ENCODE measurements at places on chromosomes 3 and 15.

DNA sequence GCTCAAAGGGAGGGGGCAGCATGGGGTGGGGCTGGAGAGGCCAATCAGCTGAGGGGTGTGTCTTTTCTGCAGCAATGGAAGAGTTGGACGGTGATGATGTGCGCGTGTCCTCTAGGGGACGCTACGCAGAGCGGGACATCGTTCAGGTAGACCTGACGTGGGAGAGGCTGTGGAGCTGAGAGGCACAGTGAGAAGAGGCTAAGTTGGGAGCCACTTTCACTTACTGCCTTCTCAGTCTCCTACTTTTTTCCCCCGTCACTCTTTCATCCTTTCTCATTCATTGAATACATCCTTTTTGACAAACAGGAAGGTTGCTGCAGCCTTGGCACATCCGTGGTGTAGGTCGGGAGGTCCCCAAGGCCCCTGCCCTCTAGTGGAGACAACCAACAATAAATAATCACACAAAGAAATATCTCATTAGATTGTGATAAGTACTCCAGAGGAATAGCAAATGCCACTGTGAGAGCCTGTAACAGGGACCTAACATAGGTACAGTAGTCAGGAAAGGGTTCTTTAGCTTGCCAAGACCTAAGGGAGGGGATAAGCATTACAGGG lies 4.4 kb upstream of the BRPF1 start:
- no peak for DNase-seq

GRCh38 chr3:88025001-88025552 lies 33.7 kb downstream of the CGGBP1 start:
- no peak for DNase-seq

DNA sequence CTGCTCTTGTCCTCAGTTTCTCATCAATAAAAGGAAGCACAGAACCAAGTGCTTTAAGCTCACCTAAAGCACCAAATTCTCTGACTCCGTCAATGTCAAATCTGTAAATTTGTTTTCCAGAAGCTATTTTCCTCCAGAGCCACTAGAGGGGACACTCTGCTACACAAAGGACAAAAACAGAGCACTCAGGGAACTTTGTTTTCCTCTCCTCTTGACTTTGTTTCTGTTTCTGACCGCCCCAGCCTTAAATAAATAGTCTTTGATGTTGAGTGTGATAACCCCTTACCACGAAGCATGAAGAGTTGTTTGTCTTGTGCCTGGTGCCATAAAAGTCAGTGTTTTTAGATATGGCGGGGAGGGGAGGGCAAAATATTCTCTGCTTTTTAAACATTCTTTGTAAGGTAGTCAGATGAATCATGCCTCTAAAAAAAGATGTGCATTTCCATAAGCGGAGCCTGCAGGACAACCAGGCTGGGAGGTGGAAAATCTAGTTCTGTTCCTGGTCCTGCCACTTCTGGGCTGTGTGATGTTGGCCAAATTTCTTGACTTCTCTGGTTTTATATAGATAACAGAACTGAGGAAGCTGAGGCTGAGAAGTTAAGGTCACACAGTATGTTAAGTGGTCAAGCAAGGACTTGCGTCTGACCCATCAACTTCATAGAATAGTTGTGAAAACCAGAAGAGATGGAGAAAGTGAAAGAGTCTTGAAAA lies 7.3 kb upstream of the ZBTB38 start:
- DNase-seq: no peak

DNA sequence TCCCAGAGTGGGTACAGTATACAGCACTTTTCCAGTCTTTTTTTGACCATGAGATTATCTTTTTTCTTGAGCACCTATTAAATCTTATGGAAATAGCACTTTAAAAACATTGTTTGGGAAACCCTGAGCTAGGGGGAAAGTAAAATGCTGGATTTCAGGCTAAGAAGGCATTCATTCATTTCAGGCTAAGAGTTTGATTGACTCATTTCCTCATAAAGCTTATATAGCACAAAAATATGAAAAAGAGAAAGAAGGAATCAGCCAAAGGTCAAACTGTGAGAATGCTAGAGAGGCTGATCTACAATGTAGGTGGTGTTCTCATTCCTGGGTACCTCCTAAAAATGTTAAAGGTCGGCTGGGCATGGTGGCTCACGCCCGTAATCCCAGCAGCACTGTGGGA lies 10.5 kb downstream of the TTC23 start:
- DNase-seq: no peak

DNA sequence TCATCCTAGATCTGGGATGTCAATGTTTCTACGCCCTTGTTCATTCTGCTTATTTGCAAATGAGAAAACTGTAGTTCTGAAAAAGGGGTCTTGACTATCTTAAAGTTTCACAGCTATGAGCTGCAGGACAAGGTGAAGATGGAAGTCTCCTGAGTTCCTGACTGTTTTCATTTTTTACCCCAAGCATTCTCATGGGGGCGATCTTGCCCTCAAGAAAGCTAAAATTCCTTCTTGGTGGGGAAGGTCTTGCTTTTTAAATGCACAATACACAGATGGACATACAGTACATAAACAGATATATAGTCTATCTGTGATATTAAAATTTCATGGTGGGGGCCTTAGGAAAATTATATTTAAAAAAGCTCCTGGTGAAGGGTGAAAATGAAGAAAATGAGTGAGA lies 32.4 kb downstream of the MASP1 start:
- DNase-seq: no peak

GRCh38 chr15:64991536-64992135 lies 1.9 kb upstream of the SPG21 start:
- DNase-seq: no peak

DNA sequence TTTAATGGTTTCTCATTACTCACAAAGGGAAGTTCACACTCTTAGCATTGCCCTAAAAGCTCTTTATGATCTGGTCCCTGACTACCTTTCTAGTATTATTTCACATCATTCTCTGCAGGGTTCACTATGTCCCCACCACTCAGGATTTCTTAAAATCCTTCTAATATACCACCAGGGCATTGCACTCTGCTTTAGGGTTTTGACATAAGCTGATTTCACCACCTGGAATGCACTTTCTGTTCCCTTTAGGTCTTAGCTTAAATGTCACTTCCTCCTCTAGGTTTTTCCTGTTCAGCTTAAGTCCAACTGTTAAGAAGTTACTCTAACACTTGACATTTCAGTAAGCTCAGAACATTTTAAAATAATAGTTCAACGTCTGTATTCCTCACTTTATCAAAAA lies 81.7 kb downstream of the HCN4 start:
- no peak for DNase-seq

DNA sequence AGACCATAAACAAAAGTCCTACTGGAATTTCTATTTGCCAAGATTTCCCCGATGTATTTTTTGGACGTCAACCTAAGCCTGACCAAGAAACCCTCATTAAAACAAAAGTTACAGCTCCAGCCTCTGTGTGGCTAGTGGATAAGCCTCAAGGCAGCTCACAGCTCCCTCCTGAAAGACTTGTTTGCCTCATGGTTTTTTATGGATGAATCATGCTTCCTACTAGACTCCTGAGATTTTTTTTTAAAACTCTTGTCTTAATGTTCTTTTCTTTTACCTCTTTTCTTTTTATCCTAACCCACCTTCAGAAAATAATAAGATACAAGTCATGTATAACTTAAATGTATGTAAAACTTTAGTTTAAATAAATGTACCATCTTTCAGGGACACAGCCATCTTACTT lies 52.4 kb downstream of the SUCNR1 start:
- DNase-seq: no peak

DNA sequence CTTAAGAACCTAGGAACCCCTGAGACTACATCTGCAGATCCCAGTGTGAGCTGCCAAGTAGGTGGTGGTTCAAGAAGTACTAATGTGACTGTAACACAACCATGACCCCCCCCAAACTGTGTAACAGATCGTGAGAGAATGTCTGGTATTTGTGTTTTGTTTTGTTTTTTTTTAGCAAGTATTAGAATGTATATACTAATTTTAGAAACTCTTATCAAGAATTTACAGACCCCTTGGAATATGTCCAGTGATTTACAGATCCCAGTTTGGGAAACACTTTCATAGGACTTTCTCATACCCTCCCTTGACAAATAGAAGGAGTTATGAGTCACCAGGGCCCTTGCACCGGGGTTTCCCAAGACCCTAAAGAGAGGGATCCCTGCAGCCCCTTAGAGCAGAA lies 79.8 kb downstream of the SEMA5B start:
- DNase-seq: no peak

DNA sequence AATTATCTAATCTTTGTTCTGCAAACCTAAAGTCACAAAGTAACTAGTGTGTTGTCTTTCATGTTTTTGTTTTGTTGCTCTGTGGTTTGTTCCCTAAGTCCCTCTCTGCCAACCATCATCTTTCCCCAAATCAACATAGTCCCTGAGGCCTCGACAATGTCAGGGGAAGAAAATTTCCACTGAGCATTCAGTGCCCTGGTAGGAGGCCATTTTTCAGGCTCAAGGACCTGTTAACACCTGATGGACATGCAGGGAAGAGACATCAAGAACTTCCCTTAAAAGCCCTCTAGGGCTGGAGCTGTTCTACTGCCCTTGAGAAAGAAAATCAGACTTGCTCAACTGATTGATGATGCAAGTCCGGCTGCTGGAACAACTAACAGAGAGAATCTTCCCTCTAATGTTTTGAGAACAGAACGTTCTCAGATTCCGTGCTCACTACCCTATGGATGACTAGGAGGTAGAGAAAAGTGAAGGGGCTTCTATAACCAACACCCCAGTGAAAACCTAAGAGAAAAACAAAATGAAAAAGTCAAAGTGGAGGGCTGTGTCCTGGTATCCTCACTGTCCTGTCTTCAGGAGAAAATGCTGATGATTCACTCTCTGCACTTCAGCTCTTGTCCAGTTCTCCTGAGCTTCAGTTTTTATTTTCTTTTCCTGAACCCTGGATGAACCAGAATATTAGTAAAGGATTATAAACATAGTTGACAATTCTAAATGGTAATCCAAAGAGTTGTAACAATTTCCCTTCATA lies 373.1 kb downstream of the FOXP1 start:
- DNase-seq: no peak

DNA sequence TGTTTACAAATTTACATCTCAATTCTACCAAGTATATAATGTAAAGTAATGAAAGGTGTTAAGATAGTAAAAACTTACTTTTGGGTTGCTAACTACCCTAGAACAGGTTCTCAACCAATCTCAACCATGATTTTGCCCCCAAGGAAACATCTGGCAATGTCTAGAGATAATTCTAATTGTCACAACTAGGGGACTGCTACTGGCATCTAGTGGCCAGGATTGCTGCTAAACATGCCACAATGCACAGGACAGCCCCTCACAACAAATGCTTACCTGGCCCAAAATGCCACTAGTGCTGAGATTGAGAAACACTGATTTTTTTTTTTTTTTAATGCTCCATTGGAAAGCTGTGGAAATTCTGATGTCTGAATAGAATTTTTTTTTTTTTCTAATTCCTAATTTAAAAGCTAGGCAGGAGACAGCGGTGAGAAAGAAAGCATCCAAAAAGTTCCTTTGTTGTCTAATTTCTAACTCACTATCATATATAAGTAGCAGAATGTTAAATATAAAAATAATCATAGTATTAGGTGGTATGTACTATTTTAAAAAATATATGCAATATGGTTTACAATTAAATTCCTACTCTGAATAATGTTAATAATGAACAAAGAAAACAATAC lies 81.5 kb downstream of the TJP1 start:
- no peak for DNase-seq

DNA sequence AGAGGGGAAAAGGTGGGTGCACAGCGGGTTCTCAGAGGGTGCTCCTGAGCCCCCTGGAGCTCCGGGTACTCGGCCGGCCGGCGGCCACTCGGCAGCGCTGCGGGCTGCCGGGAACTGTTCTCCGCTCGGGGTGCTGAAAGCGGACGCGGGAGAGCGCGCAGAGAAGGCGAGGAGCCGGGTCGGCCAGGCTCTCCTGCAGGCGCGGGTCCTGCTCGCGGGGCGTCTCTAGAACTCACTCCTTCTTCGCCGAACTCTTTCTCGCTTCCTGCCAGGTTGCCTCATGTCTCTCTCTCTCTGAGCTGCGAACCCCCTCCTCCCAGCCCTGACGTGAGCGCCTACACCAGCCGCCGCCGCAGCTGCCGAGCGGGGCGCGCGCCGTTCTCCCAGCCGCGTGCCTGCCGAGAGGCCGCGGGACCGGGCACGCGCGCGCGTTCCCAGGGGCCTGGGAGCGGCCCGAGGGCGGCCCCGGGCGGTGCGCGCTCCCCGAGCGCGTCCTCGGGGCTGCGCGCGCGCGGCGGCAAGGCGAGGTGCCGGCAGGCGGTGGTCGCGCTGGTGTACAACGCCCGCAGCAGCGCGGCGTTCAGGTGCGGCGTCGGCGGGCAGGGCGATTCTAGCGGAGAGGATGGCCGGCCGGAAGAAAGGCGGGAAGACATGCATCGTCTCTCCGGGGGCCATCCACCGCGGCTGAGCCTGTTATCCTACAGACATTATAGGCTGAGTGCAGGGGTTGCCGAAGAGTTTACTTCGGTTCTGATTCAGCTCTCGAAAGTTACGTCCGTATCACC lies at the start of gene PEX5L:
TSS of gene PEX5L (minus strand) at position 267 of the 785 bp plus-strand sequence. CDS start 338 bp downstream, outside the sequence.
- peak; percentile 95 for DNase-seq

DNA sequence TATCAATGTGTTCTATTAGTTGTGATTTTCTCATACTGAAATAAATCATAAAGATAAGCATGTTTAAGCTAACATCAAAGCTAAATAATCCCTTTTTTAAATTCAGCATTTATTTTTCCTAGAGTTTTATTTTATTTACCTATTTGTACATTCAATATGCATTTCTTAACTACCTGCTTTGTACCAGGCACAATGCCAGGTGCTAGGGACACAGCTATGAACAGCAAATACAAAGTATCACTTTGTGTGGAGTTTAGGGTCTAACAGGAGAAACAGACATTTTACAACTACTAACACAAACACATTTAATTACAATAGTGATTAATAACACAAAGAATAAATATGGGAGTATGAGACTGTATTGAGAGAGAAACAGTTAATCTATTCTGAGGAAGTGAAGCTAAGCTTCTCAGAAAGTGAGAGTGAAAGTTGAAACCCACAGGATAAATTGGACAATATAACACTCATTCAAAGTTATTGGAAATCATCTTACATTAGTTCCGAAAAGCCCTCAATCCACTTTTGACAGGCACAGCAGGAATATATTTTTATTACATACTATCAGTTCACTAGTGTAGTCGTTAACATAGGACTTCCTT lies 159.6 kb downstream of the GBE1 start:
- DNase-seq: no peak

DNA sequence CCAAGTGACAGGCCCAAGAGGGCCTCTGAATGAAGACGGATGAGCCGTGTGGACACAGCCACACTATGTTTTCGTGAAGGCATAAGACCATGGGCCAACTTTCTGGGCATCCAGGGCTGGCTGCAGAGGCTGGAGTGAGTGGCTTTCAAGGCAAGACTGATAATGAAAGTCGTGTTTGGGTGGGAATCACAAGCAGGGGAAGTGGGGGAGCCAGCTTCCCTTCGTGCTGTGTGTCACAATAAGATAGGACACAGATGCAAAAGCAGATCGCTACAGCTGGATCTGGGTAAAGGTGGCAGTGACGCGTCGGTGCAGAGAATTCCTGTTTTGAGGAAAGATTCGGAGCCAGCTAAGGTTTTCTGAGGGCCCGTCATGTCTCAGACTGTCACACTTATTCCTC lies 309.8 kb upstream of the CTDSPL start:
- DNase-seq: no peak

Measured in nephron progenitor cell (in vitro differentiated cells).